Tibial artery (tissue), 4 donors: ENCODE measurements at places on chromosomes 5 and 9.

GRCh38 chr5:72134226-72134899, 27.1 kb downstream of the MAP1B start:
- no peaks in the 10 kb centered on the region for H3K36me3 ChIP-seq
- no peaks in the 10 kb centered on the region for H3K4me1 ChIP-seq
- DNase-seq = no peak

DNA sequence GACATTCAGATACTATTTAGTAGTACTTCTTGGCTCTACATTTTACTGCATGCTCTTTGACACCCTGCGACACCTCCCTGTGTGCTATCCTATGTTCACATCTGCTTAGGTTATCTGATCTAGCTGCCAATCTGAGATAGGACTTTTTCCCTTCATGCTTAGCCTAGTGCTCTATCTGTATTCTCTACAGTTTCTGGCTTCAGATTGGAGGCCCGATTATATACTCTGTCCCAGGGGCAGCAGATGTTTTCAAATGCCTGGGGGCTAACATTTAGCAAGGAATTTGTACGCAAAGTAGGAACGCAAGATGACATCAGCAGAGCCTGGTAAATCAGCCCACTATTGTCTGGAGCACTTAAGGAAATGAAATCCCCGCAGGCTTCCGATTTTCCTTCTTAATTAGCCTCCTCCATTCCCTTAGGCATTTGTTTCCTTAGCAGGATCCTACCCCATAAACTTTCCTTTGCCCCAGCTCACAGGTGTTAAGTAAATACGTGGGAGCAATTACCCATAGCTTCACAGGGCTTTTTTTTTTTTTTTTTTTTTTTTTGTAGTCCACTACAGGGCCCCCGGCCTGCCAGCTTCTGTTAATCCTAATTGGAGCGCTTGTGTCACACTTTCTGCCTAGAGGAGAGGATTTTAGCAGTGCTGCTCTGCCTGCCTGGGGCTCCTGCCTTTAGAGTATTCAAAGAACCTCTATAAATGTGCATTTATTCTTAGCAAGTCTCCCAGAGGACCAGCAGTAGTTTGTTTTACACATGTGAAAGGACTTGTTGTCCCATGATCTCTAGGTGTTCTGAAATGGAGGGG, 61.1 kb upstream of the LPAR1 start:
- no peak overlapping the region for H3K27ac ChIP-seq
- DNase-seq = no peak
- no peaks in the 10 kb centered on the region for H3K27me3 ChIP-seq
- peaks cover 7% of the 10 kb centered on the region for H3K4me1 ChIP-seq
- no peak overlapping the region for H3K4me3 ChIP-seq

DNA sequence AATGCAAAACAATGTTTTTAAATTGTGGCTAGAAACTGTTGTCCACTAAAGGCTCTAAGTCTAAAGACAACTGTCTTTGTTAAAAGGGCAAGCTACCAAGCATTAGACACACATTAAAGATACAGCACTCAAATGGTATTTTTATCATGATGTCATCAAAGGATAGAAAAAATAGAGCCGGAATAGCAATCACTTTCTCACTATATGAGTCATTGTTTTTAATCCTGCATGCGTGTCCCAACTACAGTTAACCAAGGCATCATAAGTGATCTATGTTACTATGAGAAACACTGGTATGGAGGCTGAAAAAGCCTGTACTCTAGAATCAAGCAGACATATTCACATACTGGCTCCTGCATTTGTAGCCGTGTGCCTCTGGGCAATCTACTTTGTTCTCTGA, 1.9 kb upstream of the PJA2 start:
- no peak for DNase-seq
- no peak overlapping the region for H3K4me3 ChIP-seq
- no peaks in the 10 kb centered on the region for H3K4me1 ChIP-seq
- no peaks in the 10 kb centered on the region for H3K36me3 ChIP-seq
- no peaks in the 10 kb centered on the region for H3K27me3 ChIP-seq

DNA sequence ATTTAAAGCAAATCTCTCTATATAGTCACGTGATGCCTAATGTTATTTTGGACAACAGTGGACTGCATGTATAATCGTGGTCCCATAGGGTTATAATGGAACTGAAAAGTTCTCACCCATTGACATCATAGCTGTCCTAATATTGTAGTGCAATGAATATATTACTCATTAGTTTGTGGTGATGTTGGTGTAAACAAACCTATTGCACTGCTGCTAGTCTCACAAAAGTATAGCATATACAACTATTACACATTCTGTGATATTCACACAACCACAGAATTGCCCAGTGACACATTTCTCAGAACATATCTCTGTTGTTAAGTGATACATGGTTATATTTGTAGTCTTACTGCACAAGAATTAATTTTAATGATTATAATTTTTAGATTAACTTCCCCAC, 37.7 kb downstream of the IPO11 start:
- no peaks in the 10 kb centered on the region for H3K27me3 ChIP-seq
- H3K27ac ChIP-seq = no peak overlapping the region
- H3K4me1 ChIP-seq = no peaks in the 10 kb centered on the region
- H3K36me3 ChIP-seq = peaks cover 13% of the 10 kb centered on the region
- H3K4me3 ChIP-seq = no peak overlapping the region
- no peak for DNase-seq

GRCh38 chr9:76223749-76224340, 170.4 kb downstream of the RFK start:
- H3K36me3 ChIP-seq = no peaks in the 10 kb centered on the region
- no peak overlapping the region for H3K4me3 ChIP-seq
- H3K27me3 ChIP-seq = no peaks in the 10 kb centered on the region
- no peak overlapping the region for H3K27ac ChIP-seq

GRCh38 chr9:95598236-95598635, 81.5 kb upstream of the PTCH1 start:
- H3K4me1 ChIP-seq = peaks cover 22% of the 10 kb centered on the region
- H3K4me3 ChIP-seq = no peak overlapping the region
- no peak for DNase-seq
- no peak overlapping the region for H3K27ac ChIP-seq

DNA sequence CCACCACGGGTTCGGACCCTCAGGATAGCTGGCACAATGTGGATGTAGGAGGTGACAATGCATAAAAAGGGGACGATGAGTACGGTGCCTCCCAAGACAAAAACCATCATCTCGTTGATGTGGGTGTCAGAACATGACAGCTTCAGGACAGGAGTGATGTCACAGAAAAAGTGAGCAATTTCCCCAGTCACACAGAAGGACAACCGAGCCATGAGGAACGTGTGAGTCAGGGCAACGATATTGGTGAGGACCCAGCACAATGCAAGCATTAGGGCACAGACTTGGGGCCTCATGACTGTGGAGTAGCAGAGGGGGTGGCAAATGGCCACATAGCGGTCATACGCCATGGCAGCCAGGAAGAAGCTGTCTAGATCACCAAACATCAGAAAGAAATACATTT, 491 bp downstream of the OR1N1 start:
- H3K27me3 ChIP-seq = no peaks in the 10 kb centered on the region
- no peak overlapping the region for H3K27ac ChIP-seq
- no peaks in the 10 kb centered on the region for H3K36me3 ChIP-seq
- no peak for DNase-seq
- no peak overlapping the region for H3K4me3 ChIP-seq

GRCh38 chr5:77305222-77305846, 94.9 kb downstream of the PDE8B start:
- H3K27ac ChIP-seq = peak overlapping the region; percentile 33
- peaks cover 9% of the 10 kb centered on the region for H3K4me1 ChIP-seq
- no peak for DNase-seq
- H3K4me3 ChIP-seq = no peak overlapping the region
- no peaks in the 10 kb centered on the region for H3K27me3 ChIP-seq
- H3K36me3 ChIP-seq = no peaks in the 10 kb centered on the region
